Airway epithelial cell (primary cell): ENCODE measurements at places on chromosomes 2 and 18. TPM values are rescaled to one million over a fixed set of nuclear protein-coding genes. Genes with fewer than 3 reads are reported as not detected.

ZNF396 gene
- total RNA-seq: 0.19 and 0.71 TPM in 2 replicates

IL36A gene
- not detected in 2 replicates for total RNA-seq

KIF1A gene
- not detected in 2 replicates for total RNA-seq

LRRC30 gene
- not detected in 2 replicates for total RNA-seq

LIMS4 gene
- total RNA-seq: not detected in 2 replicates

PAX8 gene
- 0.14 and 0.60 TPM in 2 replicates for total RNA-seq

CHN1 gene
- 3.4 and 4.4 TPM in 2 replicates for total RNA-seq

C18orf54 gene
- total RNA-seq: 5.4 TPM in 2 replicates

ADI1 gene
- 39.6 and 50.1 TPM in 2 replicates for total RNA-seq

TUBB8B gene
- not detected in 2 replicates for total RNA-seq

CDC42EP3 gene
- total RNA-seq: 24.6 and 36.0 TPM in 2 replicates

TRAPPC12 gene
- 61.6 and 64.5 TPM in 2 replicates for total RNA-seq

LRATD1 gene
- total RNA-seq: 44.7 and 62.1 TPM in 2 replicates

DSG1 gene
- 46.9 and 48.9 TPM in 2 replicates for total RNA-seq

CXCR4 gene
- not detected in 2 replicates for total RNA-seq

TMEM87B gene
- total RNA-seq: 14.9 and 15.3 TPM in 2 replicates

ST8SIA3 gene
- not detected in 2 replicates for total RNA-seq

ECEL1 gene
- total RNA-seq: not detected in 2 replicates

VAMP8 gene
- 140 and 150 TPM in 2 replicates for total RNA-seq

SERPINB4 gene
- total RNA-seq: 4.0 and 5.0 TPM in 2 replicates

FEV gene
- total RNA-seq: not detected in 2 replicates

RAPGEF4 gene
- total RNA-seq: 1.4 and 1.7 TPM in 2 replicates

CD226 gene
- total RNA-seq: 0.14 TPM in 1 of 2 replicates, not detected in the other

ASXL3 gene
- under 0.01 and 0.05 TPM in 2 replicates for total RNA-seq

ABCB11 gene
- total RNA-seq: 0.07 and 0.28 TPM in 2 replicates

CNTNAP5 gene
- not detected in 2 replicates for total RNA-seq

C2orf72 gene
- not detected in 2 replicates for total RNA-seq

PROKR1 gene
- total RNA-seq: not detected in 2 replicates

IL1RL2 gene
- total RNA-seq: 0.63 and 1.3 TPM in 2 replicates

OSBPL1A gene
- 19.2 and 20.3 TPM in 2 replicates for total RNA-seq

LYG1 gene
- total RNA-seq: not detected in 2 replicates

TSPYL6 gene
- total RNA-seq: not detected in 2 replicates

CASP10 gene
- total RNA-seq: 3.8 and 5.6 TPM in 2 replicates

ADAM23 gene
- 0.09 and 0.14 TPM in 2 replicates for total RNA-seq

MOGAT1 gene
- total RNA-seq: not detected in 2 replicates

SNORC gene
- 0.88 and 1.4 TPM in 2 replicates for total RNA-seq

DCC gene
- total RNA-seq: not detected in 2 replicates

PRKAG3 gene
- total RNA-seq: not detected in 2 replicates

ANKRD62 gene
- not detected in 2 replicates for total RNA-seq
